SW480 (cell line): ENCODE measurements at places on chromosomes 12 and 14.
A peak's percentile ranks its signal among the peaks of the same experiment; 100 is the strongest.

DNA sequence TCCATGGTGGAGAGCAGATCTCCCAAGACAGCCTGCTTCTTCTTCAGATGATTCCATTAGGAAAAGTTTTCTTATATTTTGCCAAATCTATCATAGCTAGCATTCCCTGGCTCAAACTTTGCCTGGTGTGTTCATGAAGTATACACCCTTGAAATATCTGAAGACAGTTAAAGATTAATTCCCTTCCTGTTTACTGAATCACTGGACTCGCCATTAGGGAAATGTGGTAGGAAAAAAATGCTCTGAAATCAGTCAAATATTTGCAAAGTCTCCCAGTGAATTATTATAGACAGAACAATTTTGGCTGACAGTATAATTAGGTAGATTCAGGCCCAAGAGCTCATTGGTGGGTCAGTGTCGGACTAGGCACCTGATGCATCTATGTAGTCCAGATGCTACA, 86.5 kb downstream of the PDZRN4 start:
- no peak for DNase-seq

DNA sequence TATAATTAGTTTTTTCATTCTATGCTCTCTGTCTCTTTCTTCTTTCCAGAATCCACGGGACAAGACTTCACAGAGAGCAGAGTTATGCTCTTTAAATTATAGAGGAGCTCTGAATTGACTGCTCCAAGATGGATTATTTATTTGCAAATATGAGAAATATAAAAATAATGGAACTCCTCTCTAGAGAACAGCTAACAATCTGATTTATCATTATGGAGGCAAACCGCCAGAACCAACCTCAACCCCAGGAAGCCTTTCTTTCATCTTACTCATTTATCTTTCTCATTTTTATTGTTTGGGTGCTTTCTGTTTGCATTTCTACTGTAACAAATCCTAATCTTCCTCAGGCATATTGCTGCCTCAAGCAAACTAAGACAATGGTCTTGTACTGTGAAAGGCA, 216.5 kb downstream of the C12orf50 start:
- no peak for DNase-seq

DNA sequence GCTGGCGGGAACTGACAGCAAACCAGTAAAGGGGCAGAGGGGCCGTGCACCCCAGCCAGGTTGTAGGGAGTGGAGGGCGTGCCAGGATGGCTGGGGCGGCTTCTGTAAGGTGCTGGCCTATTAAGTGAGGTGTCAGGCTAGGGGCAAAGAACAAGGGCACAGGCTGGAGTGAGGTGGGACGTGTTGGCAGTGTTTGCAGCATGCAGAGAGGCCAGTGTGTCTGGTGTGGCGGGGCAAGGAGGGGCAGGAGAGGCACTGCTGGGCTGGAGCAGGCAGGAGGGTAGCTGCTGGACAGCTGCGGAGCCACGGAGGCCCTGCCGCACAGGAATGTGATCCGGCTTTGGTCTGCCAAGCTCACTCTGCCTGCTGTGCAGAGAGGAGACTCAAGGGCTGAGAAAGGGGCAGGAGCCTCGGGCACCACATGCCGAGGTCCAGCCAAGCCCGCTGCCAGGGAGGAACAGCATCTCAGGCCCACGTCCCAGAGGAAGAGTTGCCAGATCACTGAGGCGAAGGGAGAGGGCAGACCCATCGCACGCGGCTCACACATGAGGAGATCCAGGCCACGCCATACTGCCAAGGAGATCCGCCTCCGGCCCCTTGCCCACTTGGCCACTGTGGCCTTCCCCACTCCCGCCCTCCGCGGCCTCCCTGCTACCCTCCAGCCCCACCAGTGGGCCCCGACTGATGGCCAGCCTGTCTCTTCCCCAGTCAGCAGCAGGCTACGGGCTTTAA, 46.8 kb downstream of the AMN start:
- DNase-seq: no peak

DNA sequence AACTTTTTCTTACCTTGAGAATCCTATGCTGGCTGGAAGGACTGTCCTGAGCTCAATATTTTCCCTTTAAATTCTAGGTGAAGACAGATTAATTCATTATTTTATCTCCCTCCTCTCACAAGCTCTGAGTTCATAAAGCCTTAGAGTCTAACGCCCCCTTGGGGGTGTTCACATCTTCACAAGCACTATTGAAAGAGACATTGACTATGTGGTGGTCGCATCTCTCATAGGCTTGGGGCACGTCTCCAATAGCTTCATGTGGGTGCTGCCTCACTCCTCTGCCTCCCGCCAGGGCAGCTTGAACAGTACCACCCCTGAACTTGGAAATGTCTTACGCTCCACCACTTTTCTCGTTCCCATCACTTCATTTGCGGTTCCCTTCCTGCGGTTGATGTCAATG, 106.2 kb downstream of the UNC79 start:
- peak; percentile 7 for DNase-seq
